ENCODE measurements at places on chromosomes 3 and 15.

- DNase-seq, result no peak
Measured at GRCh38 chr3:189270248-189270832, 98.6 kb downstream of the TPRG1 start.

DNA sequence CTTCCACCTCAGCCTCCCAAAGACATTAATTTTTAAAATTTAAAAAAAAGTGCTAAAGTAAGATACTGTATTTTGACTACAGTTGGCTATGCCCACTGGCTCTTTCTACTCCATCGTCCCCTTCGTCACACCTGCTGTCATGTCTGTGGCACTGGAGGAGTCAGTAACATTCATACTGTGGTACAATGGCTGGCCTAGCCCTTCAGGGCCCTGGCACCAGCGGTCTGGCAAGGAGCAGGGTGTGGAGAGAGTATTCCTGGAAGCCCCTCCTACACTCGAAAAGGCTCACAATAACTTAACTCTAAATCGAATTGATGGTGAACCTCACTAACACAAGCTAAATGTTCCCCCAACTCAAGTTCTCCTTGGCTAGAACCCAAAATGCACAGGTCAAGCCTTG is 89.7 kb upstream of the RASGRF1 start:
- no peak for DNase-seq

DNA sequence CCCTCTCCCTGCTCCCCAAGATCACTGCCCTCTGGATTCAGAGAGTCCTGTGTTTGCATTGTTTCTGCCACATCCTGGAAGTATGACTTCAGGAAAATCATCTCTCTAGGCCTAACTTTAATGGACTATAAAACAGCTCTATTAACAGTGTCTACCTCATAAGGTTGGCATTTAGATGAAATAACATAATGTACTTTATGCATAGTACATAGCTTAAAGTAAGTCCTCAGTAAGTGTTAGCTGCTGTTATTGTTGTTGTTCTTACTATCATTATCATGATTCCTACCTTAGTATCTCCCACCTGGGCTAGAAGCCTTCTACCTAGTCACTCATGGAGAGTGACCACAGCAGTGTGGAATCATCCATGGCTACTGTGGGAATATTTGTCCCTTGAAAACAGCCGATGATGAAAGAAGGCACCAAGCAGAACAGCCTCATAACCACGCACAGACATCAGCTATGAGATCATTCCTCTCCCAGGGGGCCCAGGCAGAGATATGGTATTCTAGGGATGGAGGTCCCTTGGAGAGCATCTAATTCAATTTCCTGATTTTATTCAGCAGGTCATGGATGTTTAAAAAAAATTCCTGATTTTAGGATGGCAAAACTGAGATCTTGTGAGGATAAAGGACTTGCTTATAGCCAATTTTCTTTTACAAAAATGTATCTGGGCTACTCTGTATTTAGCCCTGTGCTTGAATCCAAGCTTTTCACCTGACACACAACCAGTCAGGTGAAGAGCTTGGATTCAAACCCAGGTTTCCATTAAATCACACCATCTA is 1.9 kb downstream of the FSD2 start:
- DNase-seq, result no peak

GRCh38 chr3:8576841-8577571 is 67.6 kb downstream of the SSUH2 start:
- DNase-seq, result no peak

DNA sequence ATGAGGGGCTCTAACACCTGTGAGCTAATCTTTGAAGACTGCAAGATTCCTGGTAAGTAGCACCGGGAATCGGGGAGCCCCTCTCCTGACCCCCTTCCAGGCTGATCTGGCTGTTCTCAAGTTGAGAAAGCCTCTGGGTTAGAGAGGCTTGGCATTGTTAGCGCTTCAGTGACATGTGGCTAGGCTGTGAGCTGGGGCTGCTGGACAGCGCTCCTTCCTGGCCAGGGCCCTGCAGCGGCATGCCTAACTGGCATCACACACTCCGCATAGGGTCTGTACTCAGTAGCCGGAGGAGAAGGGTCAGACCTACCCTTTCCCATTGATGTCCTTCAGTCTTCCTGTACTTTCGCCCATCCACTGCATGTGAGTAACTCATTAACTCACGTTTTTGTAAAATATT is 7.4 kb downstream of the IVD start:
- no peak for DNase-seq

GRCh38 chr3:71376911-71377310 is 206.6 kb downstream of the FOXP1 start:
- no peak for DNase-seq

DNA sequence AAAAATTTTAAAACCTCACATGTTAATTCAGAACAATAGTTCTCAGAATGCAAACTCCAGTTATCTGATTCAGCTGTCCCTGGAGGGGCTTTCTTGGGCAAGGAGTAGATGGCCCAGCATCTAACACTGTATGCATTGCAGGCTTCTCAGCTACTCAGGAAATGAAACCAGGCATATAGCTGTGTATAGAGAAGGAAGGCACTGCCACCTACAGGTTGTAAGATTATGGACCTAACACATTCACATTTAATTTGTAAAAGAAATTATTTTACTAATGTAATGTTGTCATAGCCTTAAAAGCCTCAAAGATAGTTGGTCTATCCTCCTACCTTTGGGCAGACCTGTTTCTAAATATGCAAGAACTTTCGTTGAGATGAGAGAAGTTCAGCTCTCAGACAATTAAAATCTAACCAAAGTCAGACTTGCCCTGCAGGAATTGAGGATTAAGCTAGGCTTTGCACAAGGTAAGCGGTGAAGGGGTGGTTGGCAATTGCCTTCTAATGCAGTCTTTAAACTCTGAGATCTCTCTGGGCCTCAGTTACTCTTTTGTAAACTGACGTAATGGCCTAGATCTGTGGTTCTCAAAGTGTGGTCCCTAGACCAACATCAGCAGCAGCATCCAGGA is 132.8 kb upstream of the SLC24A5 start:
- no peak for DNase-seq

DNA sequence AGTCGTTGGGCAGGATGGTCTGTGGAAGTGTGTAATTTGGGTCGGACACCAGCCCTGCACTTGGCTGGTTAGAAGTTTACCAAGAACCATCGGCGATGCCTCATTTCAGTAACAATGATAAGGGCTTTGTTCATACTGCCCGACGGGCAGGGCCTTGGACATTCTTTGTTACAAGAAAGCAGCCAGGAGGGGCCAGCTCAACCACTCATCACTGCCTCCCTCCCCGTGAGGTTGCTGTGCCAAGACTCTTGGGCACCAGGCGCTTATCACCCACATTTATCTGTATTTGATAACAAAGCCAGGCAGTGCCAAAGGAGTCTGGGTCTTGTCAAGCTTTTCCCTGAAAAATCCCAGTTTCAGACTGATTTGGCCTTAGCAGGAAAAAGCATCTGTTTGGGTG is 235.0 kb downstream of the ADAMTS17 start:
- DNase-seq, result no peak
